Cortex of kidney (tissue), 1 donor: ENCODE measurements at places on chromosomes 5 and 9.

GRCh38 chr5:1929108-1929991, 46.6 kb upstream of the IRX4 start:
- no peak for DNase-seq

- no peak for DNase-seq
Observed at GRCh38 chr9:130497139-130497538, 52.4 kb downstream of the ASS1 start.

DNA sequence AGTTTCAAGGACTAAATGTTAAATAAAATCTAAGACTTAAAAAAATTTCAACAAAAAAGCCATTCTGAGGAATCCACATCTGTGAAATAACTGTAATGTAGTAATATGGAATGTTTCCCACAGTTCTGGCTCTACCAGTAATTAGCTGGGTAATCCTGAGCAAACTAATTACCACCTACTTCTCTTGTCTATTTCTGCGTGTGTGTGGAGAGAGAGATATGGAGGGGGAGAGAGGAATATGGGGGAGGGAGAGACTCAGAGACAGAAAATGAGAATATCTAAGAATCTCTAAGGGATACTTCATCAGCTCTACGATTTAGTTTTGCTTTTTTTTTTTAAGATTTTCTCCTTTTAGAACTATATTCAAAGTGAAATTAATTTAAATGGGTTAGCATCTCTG, 28.0 kb downstream of the TBCA start:
- DNase-seq, result no peak

GRCh38 chr5:168699002-168699401, 119.8 kb upstream of the PANK3 start:
- DNase-seq, result no peak

- no peak for DNase-seq
Observed at GRCh38 chr9:111598733-111599091, 735 bp downstream of the PTGR1 start.

DNA sequence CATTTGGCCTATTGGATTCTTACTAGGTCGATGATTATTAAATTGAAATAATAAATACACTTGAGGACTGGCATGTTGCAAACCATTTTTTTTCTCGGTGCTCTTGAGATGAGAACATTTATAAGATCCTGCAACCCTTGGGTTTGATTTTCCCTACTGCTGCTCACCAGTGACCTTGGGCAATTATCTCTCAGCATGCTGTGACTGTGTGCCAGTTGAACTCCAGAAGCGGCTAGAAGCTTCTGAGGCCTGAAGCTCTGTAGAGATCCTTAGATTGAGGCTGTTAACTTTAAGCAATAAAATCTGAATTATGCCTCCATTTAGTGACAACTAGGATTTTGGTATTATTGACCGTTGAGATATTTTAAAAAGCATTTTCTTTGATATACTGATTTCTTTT, 489.8 kb downstream of the MAT2B start:
- no peak for DNase-seq

DNA sequence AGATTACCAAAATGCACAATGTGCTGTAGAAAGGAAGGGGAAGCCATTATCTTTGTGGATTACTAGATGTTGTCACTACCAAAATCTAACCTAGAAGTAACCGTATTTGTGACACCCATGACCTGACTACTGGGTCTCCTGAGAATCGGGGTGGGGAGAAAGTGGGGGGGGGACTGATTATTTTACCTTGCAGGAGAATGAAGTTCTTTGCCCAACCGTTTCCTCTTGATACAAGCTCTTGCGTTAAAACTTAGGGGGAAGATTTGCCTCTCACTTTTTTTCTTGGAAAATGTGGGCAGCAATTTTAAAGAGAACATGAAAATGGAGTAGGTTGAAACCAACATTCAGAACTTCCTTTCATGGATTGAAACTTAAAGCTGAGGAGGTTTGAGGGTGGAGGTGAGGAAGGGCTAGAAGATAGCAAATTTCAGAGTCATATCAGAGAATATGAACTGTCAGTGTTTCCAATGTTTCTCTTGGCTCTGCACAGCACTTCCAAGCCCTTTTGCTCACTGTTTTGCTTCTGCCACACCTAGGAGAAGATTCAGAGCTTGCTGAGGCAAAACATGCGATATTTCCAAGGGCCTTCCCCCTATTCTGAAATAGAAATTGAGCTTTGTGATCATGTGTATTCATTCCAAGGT, 280.8 kb downstream of the AOPEP start:
- DNase-seq, result no peak

GRCh38 chr5:72283358-72283757, 36.7 kb downstream of the MRPS27 start:
- no peak for DNase-seq

DNA sequence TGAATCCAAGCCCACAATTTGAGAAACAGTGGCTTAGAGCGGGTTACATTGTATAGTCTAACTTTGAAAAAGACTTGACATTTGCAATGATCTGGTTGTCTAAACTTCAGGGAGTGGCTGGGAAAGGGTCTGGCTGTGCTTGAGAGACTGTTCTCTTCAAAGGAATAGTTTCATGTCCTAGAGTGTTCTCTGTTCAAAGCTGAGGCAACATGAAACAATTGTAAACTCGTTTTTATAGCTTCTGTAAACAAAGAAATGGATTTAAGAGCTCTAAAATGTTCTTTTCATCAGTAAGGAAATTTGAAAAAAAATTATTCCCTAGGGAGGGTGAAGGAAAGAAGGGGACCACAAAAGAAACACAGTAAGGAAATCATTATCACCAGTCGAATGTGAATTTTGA, 41.6 kb downstream of the FOCAD start:
- no peak for DNase-seq

DNA sequence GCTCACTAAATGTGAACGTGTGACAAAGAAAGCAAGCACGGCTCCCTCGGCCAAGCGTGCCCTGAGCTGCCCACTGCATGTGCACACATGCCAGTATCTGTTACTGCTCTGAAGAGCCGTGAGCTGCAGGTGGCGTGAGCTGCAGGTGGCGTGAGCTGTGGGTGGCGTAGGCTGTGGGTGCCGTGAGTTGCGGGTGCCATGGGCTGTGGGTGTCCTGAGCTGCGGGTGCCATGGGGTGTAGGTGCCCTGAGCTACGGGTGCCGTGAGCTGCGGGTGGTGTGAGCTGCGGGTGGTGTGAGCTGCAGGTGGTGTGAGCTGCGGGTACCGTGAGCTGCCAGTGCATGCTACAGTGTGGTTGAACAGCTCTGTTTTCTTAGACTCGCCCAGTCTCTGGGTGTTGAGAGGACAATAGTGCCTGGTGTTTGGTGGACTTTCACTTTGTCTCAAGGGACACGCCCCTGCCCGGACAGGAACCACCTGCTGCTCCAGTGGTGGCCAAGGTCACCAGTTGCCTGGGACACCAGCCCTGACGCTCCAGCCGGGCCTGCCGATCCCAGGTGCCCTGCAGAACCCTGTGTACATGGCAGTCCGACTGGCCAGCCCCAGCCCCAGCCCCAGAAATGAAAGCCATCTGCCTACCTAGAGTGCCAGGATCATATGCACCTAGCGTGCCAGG, 6.7 kb downstream of the CCDC187 start:
- DNase-seq, result no peak

- DNase-seq, result no peak
Observed at GRCh38 chr5:81827500-81827899, 76.6 kb upstream of the SSBP2 start.

GRCh38 chr5:142639455-142639854, 46.4 kb downstream of the FGF1 start:
- no peak for DNase-seq

DNA sequence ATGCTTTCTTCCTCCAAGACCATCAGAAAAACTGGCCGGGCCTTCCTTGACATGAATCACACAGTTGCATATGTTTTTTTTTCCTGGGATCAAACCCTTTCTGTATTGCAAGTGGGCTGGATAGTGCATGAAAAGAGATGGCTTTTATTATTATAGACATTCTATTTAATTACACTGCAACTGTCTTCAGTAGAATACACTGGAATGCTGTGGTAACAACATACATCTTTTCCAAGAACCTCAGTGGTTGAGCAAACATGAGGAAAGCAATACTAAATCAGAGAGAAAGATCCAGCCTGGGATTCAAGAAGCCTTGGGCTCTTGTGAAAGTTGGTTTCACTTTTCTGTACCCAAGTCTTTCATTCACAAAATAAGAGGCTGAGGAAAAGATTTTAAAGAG, 193.0 kb downstream of the DMAC1 start:
- no peak for DNase-seq
